ENCODE measurements at places on chromosomes 6 and 20.

GRCh38 chr6:26327450-26328264 is 37.3 kb upstream of the BTN3A2 start:
- peak; percentile 43 for DNase-seq

GRCh38 chr6:164208371-164208770 is 793.9 kb downstream of the QKI start:
- DNase-seq: no peak

- DNase-seq: no peak
Measured at GRCh38 chr20:63402181-63402859, 41.2 kb upstream of the CHRNA4 start.

- no peak for DNase-seq
Measured at GRCh38 chr6:126302191-126302590, 37.7 kb upstream of the CENPW start.

GRCh38 chr20:59195316-59195993 is 31.8 kb downstream of the ZNF831 start:
- no peak for DNase-seq

DNA sequence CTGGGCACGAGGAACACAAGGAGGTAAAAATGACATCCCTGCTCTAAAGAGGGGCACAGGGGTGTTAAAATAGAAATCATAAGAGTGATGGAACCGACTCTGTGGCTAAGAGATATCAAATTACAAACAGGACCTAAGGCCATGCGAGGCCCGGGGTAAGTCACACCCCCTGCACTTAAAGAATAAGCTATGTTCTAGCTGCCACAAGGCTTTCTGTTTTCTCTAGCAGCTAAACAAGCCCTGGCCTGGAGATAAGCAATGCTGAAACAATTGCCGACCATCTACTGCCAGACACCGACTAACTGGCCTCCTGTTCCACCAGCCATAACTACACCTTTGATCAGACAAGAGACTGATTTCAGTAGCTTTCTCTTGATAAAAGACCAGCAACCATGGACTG is 32.4 kb downstream of the MDGA1 start:
- DNase-seq: no peak

- no peak for DNase-seq
Measured at GRCh38 chr20:61806314-61806713, 259.4 kb downstream of the TAF4 start.

- no peak for DNase-seq
Measured at GRCh38 chr6:165110860-165111259, 198.5 kb downstream of the C6orf118 start.

GRCh38 chr6:25482996-25483395 is 169.0 kb upstream of the SCGN start:
- DNase-seq: peak; percentile 6

DNA sequence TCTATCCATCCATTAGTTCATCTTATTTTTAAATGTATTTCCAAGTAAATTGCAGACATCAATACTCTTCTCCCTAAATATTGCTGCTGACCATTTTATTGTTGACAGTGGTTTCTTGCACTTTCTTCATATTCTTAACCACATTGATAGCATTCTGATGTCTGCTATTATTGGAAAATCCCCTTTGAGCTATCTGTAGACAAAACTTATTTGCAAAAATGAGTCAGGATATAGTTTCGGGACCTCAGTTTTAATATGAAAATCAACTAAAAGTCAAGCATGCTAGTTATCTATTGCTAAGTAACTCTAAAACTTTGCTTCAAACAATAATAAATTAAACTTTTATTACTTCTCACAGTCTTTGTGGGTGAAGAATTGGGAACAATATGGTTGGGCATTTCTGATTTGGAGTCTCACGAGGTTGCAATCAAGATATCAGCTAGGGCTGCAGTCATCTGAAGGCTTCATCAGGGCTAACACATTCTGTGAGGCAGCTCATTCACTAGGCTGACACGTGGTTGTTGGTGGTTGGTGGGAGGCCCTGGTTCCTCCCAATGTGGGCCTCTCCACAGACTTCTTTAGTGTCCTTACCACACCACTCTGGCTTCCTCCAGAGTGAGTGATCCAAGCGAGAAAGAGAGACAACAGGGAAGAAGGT is 32.7 kb downstream of the CD109 start:
- DNase-seq: no peak

DNA sequence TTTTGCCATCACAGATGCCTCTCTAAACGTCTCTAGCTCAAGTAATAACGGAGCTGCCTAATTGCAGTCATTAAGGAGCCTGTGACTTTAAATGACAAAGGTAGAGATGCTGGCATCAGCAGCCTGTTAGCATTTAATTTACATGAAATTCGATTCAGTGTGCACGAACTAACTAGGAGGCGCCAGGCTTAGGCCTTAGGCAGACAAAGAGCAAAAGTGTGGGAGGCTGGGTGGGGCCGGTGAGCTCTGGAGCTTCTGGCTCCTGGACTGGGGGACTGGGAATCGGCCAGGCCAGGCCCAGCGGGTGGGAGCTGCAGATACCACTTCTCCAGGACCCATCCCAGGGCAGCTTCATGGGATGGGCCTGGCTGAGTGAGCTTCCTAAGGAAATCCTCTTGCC is 170.0 kb upstream of the AGPAT4 start:
- DNase-seq: no peak

- DNase-seq: no peak
Measured at GRCh38 chr20:38135651-38136420, 29.2 kb downstream of the TGM2 start.

- DNase-seq: no peak
Measured at GRCh38 chr6:166515072-166515810, 71.2 kb downstream of the RAMACL start.

GRCh38 chr6:167861424-167861823 is 34.7 kb downstream of the AFDN start:
- DNase-seq: no peak

DNA sequence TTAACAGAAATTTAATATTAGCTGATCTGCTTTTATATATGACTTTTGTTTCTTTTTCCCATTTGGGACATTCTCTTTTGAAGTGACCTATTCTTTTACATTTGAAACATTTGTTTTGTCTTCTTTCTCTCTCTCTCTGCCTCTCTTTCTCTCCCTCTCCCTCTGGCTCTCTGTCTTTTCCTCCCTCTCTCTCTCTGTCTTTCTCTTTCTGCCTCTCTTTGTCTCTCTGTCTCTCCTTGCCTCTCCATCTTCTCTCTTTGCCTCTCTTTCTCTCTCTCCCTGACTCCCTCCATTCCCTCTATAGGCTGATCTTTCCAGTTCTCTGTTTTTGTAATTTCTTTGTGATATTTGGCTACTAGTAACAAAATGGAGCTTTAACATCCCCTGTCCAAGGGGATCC is 52.0 kb upstream of the TULP1 start:
- no peak for DNase-seq

- no peak for DNase-seq
Measured at GRCh38 chr20:14553774-14554534, 216.5 kb upstream of the FLRT3 start.

- no peak for DNase-seq
Measured at GRCh38 chr20:21661488-21662055, 43.9 kb upstream of the PAX1 start.

- DNase-seq: no peak
Measured at GRCh38 chr20:25336561-25337422, 53.8 kb downstream of the ABHD12 start.

- no peak for DNase-seq
Measured at GRCh38 chr6:82138075-82138791, 109.3 kb downstream of the IBTK start.

- no peak for DNase-seq
Measured at GRCh38 chr20:37934634-37935375, 31.9 kb downstream of the VSTM2L start.

- DNase-seq: no peak
Measured at GRCh38 chr6:54877713-54878317, 31.2 kb downstream of the FAM83B start.

- DNase-seq: no peak
Measured at GRCh38 chr6:25103603-25104002, 167.8 kb upstream of the RIPOR2 start.

- no peak for DNase-seq
Measured at GRCh38 chr20:9966966-9967365, 67.8 kb upstream of the ANKEF1 start.

GRCh38 chr6:158768436-158768835 is 50.7 kb downstream of the EZR start:
- no peak for DNase-seq

GRCh38 chr6:125095580-125096301 is 57.8 kb upstream of the TPD52L1 start:
- DNase-seq: peak; percentile 18

DNA sequence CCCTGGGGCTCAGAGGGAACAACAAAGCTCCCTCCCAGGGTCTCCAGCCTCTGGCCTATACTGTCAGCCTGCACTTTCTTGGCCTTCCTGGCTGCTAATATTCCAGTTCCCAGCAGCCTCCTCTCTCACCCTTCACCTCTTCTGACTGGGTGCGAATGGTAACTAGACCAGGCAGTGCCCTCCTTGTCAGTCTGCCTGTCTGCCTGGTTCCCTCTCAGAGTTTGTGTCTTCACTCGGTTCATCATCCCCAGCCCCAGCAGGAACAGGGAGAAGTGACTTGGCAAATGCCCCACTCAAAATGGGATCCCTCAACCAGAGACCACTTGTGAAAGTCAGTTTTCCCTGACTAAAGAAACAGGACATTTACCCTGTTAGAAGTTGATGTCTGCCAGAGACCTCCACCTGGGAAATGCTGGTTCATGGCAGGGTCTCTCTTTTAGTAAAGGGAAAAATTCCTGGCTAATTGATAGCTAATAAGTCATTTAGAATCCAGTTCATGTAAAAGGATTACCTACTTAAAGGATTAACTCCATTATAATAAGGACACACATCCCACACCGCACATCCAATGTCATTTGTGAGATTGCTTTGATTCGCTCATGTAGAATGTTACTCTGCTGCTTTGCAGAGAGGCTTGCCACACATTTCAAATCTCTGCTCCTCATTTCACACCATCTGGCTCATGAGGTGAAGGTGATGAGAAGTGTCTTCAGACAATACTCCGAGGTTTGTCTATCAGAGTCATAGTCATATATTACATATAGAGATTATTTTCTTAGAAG is 18.6 kb upstream of the MICB start:
- DNase-seq: no peak

DNA sequence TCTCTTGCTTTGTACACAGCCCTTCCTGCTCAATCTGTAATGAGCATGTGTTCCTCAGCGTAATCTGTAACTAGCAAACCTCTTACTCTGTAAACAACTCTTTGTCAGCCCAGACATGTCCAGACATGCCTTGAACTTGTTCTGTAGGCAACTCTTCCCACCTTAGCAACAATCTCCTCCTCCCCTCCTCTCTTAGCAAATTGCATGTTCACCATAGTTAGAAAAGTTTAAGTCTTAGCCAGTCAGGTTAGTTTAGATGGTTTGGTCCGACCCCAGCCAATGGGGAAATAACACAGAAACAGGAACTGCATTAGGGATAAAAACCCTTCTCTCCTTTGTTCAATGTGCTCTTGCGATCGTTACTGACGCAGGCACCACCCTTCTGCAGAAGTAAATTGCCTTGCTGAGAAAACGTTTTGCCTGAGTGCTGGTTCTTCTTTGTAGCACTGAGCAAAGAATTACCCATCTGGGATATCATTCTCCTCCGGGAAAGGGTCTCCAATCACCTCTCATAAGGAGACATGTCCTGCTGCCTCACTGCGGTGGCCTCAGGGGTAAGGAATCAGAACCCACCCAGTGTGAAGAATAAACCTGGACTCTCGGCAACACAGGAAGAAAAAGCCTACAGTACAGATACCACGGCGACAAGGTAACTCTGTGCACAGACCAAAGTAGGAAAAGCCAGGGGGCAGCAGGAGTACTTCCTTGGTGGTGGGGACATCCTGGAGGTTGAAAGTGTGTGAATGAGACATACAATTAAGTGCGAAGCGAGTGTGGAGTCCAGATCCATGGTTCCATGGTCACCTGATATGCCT is 26.2 kb downstream of the PLN start:
- no peak for DNase-seq

DNA sequence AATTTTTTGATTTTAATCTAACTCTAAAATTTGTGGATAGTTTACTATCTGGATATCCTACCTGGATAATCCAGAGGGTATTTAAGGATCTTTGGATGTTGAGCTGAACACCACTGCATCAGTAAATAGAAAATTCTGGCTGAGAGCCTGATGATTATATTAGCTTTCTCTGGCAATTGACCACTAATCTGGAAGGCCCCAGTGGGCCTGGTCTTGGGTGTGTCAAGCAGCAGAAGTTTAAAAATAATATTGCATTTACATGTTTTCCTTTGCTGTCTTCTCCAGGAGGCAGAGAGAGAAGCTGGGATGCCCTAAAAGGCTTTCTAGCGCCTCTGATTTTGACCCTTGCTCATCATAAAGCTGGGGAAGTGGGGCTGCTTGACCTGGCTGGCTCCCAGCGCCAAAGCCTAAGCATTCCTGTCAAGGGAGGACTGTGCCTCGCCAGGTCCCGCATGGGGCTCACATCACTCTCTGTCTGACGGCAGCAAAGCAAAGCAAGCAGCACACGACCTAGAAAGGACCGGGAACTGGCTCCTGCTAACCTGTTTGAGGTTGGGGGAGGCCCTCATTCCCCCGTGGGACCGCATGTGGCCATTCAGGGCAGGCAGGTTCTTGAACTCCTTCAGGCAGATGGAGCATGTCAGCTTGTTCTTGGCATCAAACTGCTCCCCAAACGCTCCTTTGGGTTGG is 46.6 kb upstream of the MRPS10 start:
- DNase-seq: no peak

DNA sequence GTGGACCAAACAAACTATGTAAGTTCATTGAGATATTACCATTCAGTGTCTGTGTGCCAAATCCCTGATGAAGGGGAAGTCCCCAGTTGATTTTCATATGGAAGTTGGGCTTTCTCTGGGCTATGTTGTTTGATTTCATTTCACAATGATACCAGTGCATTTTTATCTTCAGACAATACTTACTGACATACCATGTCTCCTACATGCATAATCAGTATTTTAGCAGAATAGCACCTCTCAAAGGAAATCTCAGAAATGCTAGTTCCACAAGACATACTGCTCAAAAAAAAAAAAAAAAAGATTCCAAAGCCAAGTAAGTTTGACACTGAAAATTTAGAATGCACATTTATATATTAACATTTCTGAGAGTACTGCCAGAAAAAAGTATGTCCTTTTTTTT is 168.8 kb upstream of the RNF217 start:
- no peak for DNase-seq

DNA sequence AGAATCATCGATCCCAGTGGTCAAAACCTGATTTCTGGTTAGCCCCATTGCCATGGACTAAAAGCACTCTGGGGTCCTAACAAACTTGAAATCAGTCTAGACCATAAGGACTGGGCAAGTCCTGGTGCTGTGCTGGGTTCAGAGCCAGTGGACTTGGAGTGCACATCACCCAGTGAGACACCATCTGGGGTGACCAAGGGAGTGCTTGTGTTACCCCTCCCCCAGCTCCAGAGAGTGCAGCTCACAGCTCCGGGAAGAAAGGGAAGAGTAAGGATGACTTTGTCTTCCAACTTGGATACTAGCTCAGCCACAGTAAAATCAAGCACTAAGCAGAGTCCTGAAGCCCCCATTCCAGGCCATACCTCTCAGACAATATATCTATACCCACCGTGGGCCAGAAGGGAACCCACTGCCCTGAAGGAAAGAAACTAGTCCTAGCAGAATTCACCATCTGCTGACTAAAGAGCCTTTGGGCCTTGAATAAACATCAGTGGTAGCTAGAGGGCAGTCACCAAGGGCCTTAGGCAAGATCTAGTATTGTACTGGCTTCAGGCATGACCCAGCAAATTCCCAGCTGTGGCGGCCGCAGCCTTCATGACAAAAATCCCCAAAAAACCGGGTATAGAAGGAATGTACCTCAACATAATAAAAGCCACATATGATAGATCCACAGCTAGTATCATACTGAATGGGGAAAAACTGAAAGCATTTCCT is 153.5 kb upstream of the OGFRL1 start:
- no peak for DNase-seq
